CD4-positive, alpha-beta T cell treated with Interleukin-4 for 4 hours (primary cell): ENCODE measurements at places on chromosomes 7 and 10.

- DNase-seq = no peak
Observed at GRCh38 chr10:129799942-129800341, 164.1 kb downstream of the EBF3 start.

DNA sequence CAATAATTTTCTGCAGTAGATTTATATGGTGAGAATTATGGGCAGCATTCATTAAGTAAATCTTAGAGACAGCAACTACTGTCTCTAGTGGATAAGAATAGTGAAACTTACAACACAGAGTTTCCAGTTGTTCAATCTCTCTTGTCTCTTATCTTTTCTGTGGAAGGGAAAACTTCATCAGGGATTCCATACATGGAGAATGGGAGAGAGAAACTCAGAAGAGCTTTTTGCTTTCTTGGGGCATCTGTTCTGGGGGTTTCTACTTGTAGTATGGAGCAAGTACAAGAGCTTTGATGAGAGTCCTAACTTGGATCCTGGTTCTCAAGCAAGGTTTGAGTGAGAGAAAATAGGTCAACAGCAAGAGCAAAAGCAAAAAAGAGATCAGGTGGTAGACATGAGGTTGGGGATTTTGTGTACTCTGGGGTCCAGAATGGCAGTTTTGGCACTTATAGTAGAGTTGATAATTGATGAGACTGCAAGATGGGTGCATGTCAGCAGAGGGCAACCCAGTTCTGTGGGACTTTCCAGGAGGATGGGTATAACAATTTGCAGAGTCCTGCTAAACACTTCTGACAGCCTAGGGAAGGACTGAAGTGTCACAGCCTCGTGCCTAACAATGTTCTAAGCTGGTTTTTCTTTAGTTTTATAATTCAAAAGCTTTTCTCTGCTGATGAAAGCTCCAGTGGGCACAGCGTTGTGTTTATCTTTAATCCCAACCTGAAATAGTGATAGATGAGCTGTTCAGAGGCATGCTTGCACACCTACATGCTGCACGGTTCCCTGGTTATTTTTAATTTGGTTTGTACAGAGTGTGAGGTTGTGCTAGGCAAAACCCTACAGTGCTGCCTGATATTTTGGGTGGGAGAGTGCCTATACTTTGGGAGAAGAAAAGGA, 32.0 kb upstream of the STRIP2 start:
- no peak for DNase-seq

GRCh38 chr10:389836-390448, 254.7 kb downstream of the ZMYND11 start:
- DNase-seq = no peak

- no peak for DNase-seq
Observed at GRCh38 chr7:103851357-103851756, 138.1 kb downstream of the RELN start.

DNA sequence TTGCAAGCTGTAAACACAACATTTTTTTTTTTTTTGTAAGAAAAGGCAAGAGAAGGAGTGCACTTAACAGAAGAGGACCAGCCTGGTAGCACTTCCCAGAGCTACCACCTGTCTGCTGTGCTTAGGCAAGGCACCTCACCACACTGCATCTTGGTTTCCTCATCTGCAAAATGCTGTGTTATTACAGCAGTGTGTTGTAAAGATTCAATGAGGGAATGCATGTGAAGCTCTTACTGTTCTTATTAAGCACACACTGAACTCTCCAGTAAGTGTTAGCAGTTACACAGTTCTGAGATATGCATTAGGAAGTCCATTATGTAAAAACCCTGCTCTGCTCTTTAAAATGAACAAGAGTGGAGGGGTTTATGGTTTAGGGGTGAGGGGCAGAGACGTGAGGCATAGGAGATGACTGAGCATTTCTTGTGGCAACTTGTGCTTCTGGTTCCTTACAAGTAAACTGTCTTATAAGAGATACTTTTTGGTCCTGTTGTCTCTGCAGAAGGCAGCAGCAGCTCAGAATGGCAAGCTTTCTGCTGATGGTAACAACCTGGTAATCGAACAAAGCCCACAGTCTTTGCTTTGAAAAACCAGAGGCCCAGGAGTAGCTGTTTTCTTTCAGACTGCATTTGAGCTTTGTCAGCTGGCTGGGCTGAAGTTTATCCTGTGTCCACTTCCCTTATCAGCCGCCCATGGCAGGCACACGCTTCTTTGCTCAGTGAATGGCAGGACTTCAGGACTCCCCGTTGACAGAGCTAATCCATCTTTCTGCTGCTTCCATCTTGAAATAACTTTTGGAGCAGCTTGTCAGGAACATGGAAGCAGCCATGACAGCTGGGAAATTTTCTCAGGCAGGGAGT, 98.8 kb upstream of the BMPER start:
- no peak for DNase-seq

- DNase-seq = no peak
Observed at GRCh38 chr10:92492748-92493240, 81.1 kb downstream of the IDE start.

- no peak for DNase-seq
Observed at GRCh38 chr10:114180937-114181336, 1.8 kb downstream of the TDRD1 start.

GRCh38 chr10:24929056-24929544, 23.3 kb downstream of the PRTFDC1 start:
- DNase-seq = no peak

DNA sequence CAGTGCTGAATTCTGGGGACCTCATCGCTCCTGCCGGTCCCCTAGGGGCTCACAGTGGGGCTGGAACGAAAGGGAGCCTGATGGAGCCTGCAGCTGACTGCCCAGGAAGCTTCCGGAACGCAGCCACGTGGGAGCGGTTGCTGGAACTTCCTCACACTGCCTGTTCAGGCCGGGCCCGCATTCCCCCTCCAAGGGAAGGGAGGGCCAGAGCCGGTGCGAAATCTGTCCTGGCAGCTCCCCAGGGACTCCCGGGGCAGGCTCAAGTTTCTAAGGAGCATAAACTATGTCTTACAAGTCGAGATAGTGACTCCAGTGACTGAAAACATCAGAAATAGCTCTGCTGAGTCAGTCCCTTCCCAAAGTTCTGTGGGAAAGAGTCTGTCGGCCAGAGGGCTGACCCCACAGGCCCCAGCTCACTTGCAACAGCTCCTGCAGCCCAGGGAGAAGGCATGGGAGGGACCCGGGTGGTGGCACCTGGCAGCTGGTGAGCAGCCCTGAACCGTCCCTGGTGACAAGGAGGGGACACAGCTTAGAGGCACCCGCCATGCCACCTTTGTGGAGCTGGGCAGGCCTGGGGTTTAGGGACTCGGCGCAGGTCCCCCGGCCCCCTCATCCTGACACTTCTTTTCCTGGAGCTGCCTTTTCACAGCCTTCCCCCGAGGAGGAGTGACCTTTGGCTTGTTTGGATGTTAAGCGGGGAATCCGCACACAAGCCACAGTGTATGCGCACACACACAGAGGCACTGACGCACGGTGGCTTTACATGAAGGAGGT, 47.6 kb downstream of the PDGFA start:
- DNase-seq = no peak

GRCh38 chr7:101985903-101986734, 168.7 kb downstream of the CUX1 start:
- DNase-seq = no peak

- no peak for DNase-seq
Observed at GRCh38 chr10:97016728-97017473, 168.9 kb downstream of the SLIT1 start.

DNA sequence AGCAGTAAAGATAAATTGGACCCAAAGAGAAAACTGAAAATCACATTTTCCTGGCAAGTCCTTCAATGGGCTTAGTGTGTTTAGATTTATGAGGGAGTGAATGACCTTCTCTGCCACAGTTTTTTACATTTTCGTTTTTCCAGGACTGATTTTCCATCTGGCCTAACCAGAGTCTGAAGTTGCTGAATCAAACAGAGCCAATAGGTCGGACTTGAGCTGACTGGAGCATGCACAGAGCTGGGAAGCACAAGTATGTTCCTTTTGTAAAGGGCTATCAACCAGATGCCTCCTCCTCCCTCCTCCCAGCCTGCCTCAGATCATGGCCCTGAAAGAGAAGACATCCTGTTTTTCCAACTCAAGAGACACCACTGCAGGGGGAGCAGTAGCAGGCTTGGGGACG, 126.0 kb upstream of the ANKRD1 start:
- DNase-seq = no peak

- DNase-seq = no peak
Observed at GRCh38 chr10:27658788-27659187, 86.8 kb downstream of the MKX start.

- no peak for DNase-seq
Observed at GRCh38 chr7:127035203-127035849, 217.4 kb downstream of the GRM8 start.

DNA sequence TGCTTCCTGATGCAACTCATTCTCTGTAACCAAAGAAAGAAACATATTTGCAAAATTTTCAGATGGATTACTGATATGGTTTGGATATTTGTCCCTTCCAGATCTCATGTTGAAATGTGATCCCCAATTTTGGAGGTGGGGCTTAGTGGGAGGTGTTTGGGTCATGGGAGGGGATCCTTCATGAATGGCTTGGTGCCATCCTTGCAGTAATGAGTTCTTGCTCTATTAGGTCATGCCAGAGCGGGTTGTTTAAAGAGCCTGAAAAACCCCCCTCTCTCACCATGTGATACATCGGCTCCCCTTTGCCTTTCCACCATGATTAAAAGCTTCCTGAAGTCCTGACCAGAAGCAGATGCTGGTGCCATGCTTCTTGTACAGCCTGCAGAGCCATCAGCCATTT, 43.8 kb upstream of the PRKG1 start:
- no peak for DNase-seq

DNA sequence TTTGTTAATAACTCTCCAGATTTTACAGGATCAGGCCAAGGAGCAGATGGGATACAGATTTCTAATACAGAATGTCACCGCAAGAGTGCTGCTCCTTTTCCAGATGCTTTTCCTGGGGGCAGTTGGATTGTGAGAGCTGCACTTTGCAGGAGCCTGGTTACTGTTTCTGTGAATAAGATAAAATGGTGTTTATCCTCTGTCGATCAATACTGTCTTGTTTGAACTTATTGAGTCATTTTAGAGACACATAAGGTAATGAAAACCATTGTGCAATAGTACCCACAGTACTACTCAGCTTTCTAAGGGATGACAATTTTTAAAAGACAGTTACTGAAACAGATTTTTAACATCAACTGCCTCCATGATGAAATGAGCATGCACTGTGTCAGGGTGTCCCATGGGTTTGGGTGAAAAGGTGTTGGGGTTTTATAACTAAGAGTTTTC, 2.9 kb downstream of the A1CF start:
- DNase-seq = no peak

DNA sequence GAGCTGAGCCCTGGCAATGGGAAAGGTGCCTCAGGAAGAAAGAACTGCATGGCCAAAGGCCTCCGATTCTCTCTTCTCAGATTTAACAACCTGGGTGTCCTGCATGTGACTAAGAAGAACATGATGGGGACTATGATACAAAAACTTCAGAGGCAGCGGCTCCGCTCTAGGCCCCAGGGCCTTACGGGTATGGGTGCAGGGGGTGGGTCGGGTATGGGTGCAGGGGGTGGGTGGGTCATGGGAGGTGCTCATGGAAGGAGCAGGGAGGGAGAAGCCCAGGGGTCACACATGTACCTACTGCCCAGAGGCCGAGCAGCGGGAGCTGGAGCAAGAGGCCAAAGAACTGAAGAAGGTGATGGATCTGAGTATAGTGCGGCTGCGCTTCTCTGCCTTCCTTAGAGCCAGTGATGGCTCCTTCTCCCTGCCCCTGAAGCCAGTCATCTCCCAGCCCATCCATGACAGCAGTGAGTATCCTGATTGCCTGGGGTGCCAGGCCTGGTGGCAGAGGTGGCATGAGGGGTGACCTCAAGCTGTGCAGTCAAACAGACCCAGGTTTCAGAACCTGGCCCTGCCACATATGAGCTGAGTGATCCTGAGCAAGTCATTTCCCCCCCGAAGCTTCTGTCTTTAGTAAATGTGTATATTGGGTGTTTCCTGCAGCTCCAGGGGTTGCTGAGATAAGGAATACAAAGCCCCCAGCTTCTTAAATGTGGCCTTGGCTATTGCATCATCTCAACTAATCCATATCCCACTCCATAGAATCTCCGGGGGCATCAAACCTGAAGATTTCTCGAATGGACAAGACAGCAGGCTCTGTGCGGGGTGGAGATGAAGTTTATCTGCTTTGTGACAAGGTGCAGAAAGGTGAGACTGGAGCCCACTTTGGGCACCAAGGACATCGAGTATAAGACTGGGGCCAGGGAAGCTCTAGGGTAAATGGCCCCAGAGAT, 2.0 kb downstream of the NFKB2 start:
- DNase-seq = no peak

DNA sequence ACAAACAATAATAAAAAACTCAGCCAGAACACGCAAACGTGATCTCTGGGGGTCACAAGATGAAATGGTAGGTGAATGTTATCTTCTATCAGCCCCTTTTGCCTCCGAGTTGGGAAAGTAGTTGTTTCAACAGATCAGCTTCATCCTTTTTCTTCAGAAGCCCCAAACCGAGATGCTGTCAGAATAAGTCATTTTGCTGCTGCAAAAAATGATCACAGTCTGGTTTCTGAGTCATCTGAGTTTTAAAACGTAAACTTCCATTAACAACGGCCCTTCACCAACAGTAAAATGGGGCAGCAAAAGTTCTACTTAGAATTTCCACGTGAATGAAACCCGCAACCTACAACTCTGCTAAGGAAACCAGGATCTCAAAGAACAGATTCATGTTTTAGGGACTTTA, 44.9 kb downstream of the JCAD start:
- no peak for DNase-seq

- DNase-seq = no peak
Observed at GRCh38 chr10:65306201-65306600, 1619.6 kb upstream of the LRRTM3 start.

DNA sequence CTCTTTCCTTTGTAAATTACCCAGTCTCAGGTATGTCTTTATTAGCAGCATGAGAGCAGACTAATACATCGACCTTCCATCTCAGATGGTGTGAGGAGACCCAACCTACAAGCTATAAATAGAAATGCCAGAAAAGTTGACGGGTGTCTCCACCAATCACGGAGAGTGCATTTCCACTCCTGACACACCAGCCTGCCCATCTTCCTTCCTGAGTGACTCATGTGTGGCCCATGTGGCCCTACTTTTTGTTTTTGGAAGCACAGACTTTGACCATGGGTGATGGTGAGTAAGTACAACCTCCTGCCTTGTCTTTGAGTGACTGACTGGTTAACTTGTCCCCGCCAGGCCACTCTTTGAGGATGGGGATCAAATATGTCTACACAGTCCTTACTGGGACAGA, 147.0 kb downstream of the OAT start:
- no peak for DNase-seq

- DNase-seq = no peak
Observed at GRCh38 chr10:29140991-29141390, 147.9 kb upstream of the LYZL1 start.
